ENCODE measurements at places on chromosomes 16 and 17.

GRCh38 chr17:50266384-50267073 is 7.7 kb upstream of the TMEM92 start:
- DNase-seq, result peak; percentile 85

GRCh38 chr17:42521036-42521435 is 15.0 kb upstream of the NAGLU start:
- DNase-seq, result no peak

GRCh38 chr16:86598607-86599565 is 20.5 kb downstream of the FOXL1 start:
- no peak for DNase-seq

DNA sequence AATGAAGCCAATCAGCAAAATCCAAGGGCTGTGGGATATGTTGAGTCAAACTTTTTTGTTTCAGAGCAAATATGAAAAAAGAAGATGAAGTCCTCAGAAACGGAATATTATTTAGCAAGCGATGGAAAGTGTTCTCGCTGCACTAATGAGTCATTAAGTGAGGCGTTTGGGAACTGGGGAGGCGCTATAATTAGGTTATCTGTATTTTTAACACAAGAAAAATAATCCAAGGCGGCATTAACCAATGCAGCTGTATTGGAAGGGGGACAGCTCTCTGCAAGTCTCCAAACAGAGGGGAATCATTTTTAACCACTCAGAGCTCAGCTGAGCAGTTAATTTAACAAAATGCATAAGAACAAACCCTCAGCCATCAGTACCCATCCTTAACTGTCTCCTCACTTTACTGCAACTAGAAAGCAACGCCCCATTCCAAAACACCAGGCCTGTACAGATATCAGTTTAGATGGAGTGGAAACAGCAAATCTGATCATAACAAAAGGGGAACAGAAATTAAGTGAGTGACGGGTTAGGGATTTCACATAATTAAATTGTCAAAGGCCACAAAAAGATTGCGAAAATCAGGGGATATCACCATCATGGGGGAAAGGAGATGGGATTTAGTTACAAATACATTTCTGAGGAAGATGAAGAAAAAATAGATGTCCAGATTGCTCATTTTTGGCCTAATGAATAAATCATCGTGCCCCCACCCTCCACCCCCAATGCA is 211.0 kb upstream of the TOX3 start:
- DNase-seq, result no peak

DNA sequence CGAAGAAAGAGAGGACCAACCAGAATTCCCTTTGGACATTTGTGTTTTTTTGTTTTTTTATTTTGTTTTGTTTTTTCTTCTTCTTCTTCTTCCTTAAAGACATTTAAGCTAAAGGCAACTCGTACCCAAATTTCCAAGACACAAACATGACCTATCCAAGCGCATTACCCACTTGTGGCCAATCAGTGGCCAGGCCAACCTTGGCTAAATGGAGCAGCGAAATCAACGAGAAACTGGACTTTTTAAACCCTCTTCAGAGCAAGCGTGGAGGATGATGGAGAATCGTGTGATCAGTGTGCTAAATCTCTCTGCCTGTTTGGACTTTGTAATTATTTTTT is 3.6 kb downstream of the SOX9 start:
- no peak for DNase-seq

DNA sequence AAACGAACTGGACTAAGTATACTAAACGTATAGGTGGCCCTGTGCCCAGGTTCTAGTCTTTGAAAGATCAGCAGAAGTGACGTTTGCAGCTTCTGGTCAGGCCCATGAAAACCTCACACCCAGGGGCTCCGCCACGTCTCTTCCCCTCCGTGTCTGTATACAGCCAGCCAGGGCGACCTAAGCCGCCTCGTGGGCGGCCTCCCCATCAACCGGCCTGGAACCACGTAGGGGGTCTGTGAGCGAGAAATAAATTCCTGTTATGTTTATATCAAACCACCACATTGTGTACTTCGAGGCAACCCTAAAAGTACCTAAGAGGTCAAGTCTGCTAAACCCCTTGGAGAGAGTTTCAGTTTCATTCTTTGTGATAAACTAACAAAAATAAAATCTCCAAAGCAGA is 6.8 kb downstream of the TK1 start:
- no peak for DNase-seq

DNA sequence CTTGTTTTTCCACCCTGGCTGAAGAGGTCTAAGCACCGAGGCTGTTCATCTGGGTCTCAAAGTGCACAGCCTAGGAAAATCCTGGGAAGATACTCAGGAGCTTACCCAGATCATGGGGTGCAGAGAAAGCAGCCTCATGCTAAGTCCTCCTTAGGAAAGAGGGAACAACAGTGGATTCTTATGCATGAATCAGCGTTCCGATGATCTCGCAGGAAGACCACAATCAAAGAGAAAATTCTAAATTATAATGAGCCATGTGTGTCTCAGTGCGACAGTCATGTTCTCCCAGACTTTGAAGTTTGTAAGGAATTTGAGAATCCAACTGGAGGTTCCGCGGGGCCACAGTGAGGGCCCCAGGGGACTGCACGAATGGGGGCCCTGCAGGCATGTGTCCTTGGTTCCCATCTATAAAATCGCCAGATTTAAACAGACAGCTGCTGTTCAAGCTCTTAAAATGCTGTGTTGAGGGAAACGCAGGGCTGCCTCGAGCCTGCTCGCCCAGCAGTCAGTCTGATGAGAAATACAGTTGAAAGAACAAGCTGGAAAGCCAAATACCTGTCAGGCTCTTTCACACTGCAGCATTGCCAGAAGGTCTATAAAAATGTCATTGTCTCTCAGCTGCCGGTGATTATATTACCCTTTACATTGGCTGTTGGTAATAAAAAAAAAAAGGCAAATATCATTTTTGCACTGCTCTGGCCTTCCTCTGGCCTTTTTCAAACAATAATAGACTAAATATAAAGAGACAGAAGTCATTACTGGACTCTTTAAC is 152.1 kb downstream of the PMP22 start:
- DNase-seq, result peak; percentile 38

DNA sequence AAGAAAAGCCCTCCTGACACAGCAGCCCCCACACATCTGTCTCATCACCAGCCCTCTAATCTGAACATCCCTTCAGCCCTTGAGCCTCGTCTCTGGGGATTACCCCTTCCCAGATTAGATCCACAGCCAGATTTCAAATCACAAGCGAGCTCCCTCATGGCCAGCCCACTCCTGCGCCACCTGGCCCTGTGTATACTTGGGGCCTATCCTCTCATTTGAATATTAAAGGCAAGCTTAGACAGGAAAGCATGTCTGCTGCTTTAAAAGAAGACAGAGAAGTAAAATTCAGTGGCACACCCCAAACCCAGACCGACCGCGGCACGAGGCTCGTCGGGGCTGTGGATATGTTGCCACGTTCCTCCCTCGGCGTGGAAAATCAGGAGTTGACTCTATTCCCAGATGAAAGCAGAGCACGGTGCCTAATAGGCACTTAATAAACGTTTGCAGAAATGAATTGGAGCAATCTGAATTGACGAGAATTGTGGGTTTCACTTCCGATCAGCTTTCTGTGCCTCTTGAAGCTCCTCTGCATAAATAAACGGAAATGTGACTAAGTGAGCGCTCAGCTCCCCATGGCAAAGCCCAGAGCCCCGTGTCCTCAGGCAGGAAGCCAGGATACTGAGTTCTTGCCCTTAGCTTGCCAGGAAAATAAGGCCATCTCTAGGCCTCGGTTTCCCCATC is 108.0 kb downstream of the CCDC182 start:
- DNase-seq, result peak; percentile 67

- DNase-seq, result no peak
Observed at GRCh38 chr16:62545039-62545438, 508.8 kb upstream of the CDH8 start.

GRCh38 chr16:57548408-57548807 is 6.0 kb downstream of the ADGRG5 start:
- DNase-seq, result no peak

DNA sequence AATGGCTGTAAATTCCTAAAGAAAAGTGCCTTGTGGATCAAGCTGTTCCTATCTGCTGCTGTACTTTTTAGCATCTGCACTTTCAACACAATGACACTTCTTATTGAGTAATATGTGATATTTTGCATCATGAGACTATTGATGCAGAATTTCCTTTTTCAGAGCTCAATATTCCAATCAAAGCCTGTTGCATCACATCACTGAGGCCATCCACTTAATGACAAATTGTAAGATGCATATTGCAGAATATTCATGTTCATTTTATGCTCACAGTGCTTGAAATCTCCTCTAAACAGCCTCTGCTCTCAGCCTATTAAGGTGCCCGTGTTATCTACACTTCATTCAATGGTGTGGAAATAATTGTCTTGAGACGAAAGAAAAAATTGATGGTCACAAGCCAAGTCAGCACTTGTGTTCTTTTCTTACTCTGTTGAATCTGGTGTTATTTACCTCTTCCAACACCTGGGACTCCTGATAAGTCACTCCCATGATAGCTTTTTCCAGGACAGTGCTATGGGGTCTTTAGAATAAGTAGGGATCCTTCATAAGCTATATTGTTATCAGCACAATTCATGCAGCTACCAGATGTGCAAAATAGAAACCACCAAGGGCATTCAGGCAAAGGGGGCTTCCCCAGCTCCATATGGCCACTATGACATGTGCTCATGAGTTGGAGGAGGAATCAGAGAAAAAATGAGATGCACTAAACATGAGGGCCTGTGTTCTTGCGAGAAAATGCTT is 9.3 kb upstream of the SKAP1 start:
- peak; percentile 37 for DNase-seq

- DNase-seq, result no peak
Observed at GRCh38 chr17:81549031-81549557, 3.1 kb downstream of the FAAP100 start.

- no peak for DNase-seq
Observed at GRCh38 chr17:30368912-30369720, 9.6 kb upstream of the CPD start.

GRCh38 chr17:16971458-16972338 is at the start of gene TNFRSF13B:
TNFRSF13B (minus strand) TSS chr17:16972118; CDS start chr17:16972075, 43 bp downstream.
- no peak for DNase-seq

- no peak for DNase-seq
Observed at GRCh38 chr17:8921147-8921546, 44.4 kb downstream of the PIK3R5 start.

- DNase-seq, result no peak
Observed at GRCh38 chr17:61669522-61669921, 78.5 kb upstream of the NACA2 start.

DNA sequence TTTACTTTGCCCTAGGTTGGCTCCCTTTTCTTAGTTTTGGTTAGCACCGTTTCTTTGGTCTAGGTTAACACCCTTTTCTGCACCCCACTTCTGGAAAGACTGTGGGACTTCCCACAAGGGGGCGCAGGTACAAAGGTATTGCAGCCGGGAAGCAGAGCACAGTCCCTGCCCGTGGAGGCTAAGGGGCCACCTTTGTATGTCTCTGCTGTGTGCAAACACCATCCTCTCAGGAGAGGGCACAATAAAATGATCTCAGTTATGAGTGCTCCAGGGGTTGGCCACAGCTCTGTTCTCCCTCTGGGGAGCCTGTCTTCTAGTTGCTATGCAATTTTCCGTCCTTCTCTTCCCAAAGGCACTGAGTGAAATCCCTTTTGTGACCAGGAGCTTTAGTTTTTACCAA is 28.4 kb upstream of the TMC5 start:
- peak; percentile 47 for DNase-seq

DNA sequence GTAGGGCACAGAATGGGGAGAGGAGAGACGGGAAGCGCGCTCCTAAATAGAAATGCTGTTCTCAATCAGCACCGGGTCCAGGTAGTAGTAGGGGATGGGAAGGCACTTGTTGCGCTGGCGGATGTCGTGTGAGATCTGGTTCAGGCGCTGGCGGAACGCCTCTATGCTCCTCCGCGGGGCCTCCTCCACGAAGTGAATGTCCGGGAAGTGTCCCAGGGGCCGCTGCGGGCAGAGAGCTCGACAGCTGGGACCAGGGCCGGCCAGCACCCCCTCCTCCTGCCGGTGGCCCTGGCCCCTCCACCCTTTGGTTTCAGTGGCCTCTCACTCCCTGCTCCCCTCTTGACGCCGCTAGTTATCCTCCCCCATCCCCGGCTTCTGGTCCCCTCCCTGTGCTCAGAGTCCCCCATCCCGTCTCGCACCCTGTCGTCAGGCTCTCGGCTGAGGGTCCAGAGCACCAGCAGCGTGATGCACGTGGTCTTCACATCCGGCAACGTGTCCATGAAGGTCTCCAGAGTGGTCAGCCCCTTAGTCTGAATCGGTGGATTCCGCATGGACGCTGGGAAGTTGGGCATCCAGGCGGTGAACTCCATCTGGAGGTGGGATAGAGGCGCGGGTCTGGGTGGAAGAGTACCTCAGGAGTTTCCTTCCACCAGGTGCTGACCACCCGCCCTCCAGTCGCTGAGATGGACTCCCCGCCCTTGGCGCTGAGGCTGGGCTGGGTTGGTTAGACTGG is 14.6 kb downstream of the ALOX12B start:
- peak; percentile 49 for DNase-seq

DNA sequence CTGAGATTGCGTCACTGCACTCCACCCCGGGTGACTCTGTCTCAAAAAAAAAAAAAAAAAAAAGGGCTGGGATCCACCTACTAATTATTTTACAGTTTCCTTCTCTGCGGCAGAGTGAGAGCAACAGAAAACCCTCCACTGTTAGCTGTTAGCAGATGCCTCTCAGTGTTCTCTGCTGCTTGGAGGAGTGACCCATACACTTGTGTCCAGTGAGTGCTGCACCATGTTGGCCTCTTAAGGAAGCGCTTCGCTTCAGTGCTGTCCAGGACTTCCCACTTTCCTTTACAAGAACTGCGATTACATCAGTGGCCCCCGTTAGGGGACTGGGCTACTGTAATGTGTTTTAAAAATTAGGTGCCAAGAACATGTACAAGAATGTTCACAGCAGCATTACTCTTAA is 18.4 kb upstream of the CLEC18B start:
- DNase-seq, result no peak

GRCh38 chr17:14405189-14405588 is 104.3 kb downstream of the HS3ST3B1 start:
- no peak for DNase-seq

DNA sequence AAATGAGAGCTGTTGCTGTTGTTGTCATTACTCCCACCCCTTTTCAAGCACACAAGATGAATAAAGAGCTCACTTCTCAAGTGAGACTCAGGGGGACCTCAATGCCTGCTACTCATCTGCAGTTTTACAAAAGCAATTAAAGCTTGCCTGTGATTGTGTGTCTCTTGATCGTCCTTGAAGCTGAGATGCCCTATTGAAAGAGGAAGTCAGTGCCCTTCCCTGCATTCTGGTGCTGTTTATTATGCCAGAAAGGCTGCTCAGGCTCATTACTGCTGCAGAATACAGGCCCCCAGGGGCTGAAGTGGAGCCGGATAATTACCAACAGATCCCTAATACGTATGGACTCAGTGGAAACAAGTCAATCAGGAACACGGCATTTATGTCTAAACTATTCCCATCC is 147.2 kb downstream of the HS3ST2 start:
- DNase-seq, result no peak

DNA sequence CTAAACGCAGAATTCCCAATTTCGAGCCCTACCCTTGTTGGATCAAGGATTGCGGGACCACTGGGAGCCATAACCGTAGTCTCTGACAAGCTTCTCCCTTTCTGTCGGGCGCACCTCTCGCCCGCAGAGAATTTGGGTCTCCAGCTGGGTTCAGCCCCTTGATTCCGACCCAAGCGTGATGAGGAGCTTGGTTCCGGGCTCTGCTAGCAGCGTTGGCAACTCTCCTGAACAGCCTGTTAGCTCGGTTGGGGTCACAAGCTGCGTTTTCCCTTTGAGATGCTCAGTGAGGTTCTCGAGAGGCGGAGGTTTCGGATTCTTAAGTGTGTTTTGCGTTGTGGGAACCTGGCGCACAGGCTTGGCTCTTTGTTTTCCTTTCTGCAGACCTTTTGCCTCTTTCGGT is 655 bp downstream of the ATXN1L start:
- DNase-seq, result peak; percentile 40

GRCh38 chr17:34765291-34765690 is 185.9 kb downstream of the TMEM132E start:
- no peak for DNase-seq

GRCh38 chr16:85755929-85756768 is 5.3 kb upstream of the C16orf74 start:
- DNase-seq, result no peak
